ENCODE measurements at places on chromosomes 6 and 20.

- no peak for DNase-seq
Measured at GRCh38 chr6:37321101-37321500, 32.7 kb upstream of the RNF8 start.

GRCh38 chr20:44080646-44081267 lies 106.2 kb downstream of the JPH2 start:
- DNase-seq: peak; percentile 84

GRCh38 chr6:159899994-159900745 lies 9.4 kb downstream of the MAS1 start:
- no peak for DNase-seq

GRCh38 chr6:108947114-108947854 lies 99.1 kb downstream of the ARMC2 start:
- DNase-seq: no peak

GRCh38 chr20:62122654-62123449 lies 577 bp downstream of the LSM14B start:
- peak; percentile 42 for DNase-seq

GRCh38 chr6:170177772-170178560 lies 112.9 kb downstream of the DLL1 start:
- peak; percentile 11 for DNase-seq

DNA sequence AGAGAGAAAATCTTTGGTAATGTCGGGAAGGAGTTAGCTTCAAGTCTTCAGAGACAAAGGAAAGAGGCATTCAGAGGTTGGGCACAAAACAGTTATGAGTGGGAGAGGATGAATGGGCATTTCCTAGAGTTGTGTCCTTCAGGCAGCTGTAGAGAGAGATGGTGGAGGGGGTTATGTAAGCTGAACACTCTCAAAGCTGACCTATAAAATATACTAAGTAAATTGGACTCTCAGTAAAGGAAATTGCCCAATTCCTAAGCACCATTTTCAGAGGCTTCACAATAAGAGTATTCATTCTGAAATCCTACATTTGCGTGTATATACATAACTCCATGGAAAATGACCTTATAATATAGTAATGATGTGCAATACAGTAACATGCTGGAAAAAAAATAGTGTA lies 161.2 kb downstream of the KCNQ5 start:
- no peak for DNase-seq

DNA sequence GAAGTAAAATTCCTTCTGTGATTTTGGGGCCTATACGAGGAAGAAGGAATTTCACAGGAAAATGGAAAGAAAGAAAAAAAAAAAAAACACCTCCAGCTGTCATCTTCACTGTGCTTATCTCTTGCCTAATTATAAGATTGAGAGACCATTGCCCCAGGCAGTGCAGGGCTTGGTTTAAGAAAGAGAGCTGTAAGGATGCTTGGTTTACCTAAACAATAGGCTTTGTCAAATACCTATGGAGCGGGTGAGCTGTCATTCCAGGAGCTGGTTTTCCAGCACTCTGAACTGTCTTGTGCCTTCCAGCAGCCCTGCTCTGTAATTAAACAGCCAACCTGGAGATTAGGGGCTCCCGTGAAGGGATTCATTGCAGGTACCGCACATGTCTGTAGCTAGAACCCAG lies 137.8 kb downstream of the EDN3 start:
- DNase-seq: no peak

DNA sequence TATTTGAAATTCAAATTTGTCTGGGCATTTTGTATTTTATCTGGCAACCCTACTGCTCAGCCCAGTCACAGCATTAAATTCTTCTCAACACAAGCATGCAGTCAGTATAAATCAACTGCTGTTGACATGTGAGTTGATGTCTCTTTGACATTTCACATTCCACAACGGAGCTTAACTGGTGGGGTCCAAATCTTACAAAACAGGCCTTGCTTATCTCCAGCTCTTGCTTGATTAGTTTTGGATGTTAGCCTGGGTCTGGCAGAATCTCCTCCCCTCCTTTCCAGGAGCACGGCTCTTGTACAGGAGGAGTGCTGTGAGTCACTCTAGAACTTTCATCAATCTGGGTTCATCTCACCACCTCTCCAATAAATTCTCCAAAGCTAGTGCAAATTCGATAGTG lies 80.8 kb upstream of the PHACTR1 start:
- DNase-seq: no peak

- DNase-seq: no peak
Measured at GRCh38 chr20:22652681-22653588, 68.6 kb upstream of the FOXA2 start.

DNA sequence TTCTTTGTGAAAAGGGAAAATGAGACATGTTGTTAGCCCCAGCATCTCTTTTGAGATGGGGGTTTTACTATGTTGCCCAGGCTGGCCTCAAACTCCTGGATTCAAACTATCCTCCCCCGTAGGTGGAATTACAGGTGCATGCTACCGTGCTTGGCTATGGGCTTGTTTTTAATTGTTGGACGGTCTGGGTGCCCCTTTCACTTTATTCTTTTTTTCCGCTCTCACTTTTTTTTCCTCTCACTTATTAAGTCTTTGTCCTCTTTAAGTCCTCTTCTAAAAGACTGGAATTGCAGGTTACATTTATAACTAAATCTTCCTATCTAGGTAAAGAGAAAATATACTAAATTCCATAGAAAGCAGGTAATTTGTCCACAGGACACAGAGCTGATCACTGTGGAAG lies 18.8 kb upstream of the PRDM13 start:
- DNase-seq: no peak

- DNase-seq: no peak
Measured at GRCh38 chr6:51147756-51148155, 329.1 kb downstream of the TFAP2B start.

DNA sequence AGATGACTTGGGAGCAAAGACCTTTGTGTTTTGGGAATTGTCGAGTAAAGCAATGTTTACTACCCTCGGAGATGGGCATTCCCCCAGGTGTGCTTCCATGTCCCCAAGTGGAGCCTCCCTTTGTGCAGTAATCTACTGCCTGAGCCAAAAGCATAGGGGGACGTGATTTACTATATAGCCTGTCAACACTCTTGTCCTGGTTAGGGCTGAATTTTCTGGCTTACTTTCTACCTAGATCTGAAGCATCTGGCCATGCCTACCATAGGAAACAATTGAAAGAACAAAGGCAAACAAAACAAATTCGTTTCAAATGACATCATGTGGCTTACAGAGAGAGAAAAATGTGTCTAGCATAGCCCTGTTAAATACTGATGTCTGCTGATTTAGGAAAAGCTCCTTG lies 350.6 kb downstream of the SAMD5 start:
- DNase-seq: no peak

DNA sequence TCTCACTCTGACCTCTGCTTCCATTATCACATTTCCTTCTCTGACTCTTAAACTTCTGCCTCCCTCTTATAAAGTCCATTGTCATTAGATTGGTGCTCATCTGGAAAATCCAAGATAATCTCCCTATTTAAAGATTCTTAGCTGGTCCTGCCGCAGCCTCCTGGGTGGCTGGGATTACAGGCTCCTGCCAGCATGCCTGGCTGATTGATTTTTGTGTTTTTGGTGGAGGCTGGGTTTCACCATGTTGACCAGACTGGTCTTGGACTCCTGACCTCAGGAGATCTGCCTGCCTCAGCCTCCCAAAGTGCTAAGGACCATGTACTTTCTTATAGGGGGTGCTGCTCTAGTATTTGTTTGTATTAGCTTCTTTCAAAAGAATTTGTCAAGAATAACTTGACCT lies 5.3 kb upstream of the RPF2 start:
- DNase-seq: no peak

DNA sequence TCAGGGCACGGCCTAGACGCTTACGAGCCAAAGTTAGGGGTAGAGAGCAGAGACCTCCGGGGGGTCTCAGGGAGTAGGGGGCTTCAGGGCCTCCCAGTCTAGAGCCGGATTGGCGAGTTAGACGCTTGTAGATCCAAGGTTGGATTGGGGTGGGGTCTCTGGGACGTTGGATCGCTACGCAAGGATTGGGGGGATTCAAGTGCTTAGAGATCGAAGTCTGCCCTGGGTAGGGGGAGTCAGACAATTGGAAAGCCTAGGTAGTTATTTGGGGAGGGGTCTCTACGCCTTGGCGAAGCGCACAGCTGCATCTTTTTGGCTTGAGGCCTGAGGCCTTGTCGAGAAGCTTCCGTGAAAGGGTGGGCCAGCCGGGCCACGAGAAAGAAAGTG lies 469 bp downstream of the STX16 start:
- DNase-seq: no peak

- DNase-seq: no peak
Measured at GRCh38 chr6:44649365-44650025, 262.0 kb downstream of the CDC5L start.

- no peak for DNase-seq
Measured at GRCh38 chr20:36101192-36101591, 53.3 kb upstream of the EPB41L1 start.

GRCh38 chr6:148441454-148441911 lies 98.8 kb downstream of the SASH1 start:
- no peak for DNase-seq

DNA sequence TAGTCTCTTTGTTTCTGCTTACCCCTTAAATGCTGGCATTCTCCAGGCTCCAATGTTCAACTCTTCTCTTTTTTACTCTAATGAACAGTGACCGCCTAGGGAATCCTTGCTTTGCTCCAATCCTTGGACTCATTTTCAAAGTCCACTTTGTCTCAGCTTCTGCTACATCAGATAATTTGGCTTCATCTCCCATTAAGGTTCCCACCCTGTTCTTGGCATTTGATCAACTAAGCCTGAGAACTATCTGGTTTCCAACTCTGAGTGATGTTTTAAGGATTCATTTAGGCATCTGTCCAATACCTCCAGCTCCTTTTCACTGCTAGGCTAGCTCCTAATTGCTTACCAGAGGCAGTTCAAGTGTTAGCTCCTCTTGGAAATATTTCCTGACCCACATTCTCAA lies 64.9 kb downstream of the ME1 start:
- DNase-seq: no peak

- DNase-seq: no peak
Measured at GRCh38 chr6:45946352-45946751, 69.3 kb downstream of the CLIC5 start.
